Uterus (tissue), 4 donors: ENCODE measurements at places on chromosomes 3 and 15. TPM values are rescaled to one million over a fixed set of nuclear protein-coding genes. Genes with fewer than 3 reads are reported as not detected.

WDR93 gene
- 1.5 TPM for total RNA-seq

CLDN1 gene
- total RNA-seq: 15.1 TPM

XIRP1 gene
- total RNA-seq: 0.06 TPM

ROBO1 gene
- total RNA-seq: 12.3 TPM

HDC gene
- 3.6 TPM for total RNA-seq
